ENCODE measurements at places on chromosomes 5 and 9. TPM values are rescaled to one million over a fixed set of nuclear protein-coding genes. Genes with fewer than 3 reads are reported as not detected.

The SHC3 gene
- total RNA-seq, result 7.1 TPM

DNA sequence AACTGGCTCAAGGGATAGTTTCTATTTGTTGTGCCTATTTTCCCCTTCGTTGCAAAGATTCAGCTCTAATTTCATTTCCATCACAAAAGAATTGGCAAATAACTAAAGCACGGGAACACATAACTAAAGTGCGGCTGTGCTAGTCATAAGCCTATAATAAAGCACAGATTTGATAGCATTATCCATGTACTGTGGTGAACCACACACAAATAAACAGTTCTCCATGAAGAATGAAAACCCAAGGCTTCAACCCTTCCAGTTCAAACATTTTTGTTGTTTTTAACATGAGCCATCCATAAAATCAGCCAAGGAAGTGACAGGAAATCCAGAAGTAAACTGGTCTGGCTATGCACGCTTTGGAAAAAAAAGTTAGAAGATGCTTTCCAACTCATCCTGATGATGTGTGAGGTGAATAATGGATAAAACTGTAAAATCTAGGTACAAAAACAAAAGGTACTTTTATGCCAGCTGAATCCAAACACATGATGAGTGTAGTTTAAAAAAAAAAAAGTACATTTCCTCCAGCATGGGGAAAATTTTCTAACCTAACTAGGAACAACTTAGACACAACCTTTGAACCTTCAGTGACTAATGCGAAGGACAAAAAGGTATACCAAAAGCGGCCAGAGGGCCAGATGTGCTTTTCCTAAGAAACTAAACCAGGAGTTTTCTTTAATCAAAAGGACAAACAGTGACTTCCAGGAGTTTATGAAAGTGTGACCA, 10.2 kb downstream of the ZNF608 start:
- DNase-seq, result no peak
- H3K27ac ChIP-seq, result peak overlapping the region; percentile 21
- no peaks in the 10 kb centered on the region for H3K36me3 ChIP-seq
- peaks cover 9% of the 10 kb centered on the region for H3K4me1 ChIP-seq

DNA sequence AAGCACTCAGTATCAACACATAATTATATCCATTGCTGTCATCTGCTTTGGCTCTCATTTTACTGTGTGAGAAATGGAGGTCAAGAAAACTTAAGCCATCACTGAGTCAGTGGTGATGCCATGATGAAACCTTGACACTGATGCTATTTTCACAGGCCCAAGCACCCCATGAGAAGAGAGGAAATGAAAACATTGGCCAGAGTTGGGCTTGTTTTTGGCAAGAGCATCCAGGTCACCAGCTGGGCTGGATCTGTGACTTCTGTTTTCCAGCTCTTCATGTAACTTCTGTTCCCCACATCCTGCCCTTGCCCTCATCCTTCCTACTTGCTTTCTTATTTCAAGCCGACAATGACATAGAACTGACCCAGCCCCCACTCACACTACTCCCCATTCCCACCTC, 10.0 kb downstream of the LCP2 start:
- DNase-seq, result no peak
- H3K36me3 ChIP-seq, result no peaks in the 10 kb centered on the region
- H3K27ac ChIP-seq, result no peak overlapping the region
- H3K27me3 ChIP-seq, result no peaks in the 10 kb centered on the region
- H3K4me1 ChIP-seq, result peaks cover 2% of the 10 kb centered on the region
- no peak overlapping the region for H3K4me3 ChIP-seq

- H3K4me3 ChIP-seq, result no peak overlapping the region
- no peaks in the 10 kb centered on the region for H3K36me3 ChIP-seq
- no peaks in the 10 kb centered on the region for H3K27me3 ChIP-seq
- H3K4me1 ChIP-seq, result peaks cover 33% of the 10 kb centered on the region
- no peak for DNase-seq
These were observed 66.7 kb downstream of the PCDH1 start for GRCh38 chr5:141811287-141812155.

DNA sequence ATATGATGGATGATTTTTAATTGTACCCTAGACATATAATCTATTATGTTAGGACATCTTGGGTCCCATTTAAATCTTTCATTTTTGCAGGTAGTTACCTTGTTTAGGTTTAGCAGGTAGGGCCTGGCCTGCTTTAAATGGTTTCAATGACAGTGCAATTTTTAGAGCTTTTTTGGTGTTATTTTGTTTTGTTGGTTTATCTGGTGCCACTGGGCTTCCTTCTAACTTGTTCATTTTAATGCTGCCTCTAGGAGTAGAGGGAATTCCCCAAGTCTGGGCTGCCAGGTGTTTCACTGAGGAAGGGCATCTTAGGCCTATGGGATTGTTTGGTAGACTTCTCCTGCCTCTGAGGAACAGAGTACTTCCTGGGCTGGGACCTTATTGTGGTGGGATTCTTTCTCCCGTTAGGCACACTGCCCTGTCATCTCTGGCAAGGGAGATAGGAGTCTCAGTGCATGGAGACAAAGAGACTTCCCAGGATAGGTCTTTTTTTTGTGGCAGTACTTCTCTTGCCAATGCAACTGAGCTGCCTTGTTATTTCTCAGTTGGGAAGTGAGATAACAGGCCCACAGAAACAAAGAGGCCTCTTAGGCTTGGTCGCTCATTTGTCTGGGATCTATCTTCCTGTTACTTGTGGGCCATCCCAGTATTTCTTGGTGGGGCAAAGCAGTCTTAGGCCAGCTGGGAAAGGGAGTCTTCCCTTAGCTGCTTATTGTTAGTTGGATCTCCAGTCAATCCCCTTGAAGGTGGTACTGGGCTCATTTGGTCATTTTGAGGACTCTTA, 282.9 kb downstream of the FER start:
- no peaks in the 10 kb centered on the region for H3K27me3 ChIP-seq
- no peak overlapping the region for H3K4me3 ChIP-seq
- no peaks in the 10 kb centered on the region for H3K36me3 ChIP-seq
- no peaks in the 10 kb centered on the region for H3K4me1 ChIP-seq
- H3K27ac ChIP-seq, result no peak overlapping the region
- no peak for DNase-seq
